Stimulated activated CD8-positive, alpha-beta memory T cell treated with anti-CD3 and anti-CD28 coated beads, Interleukin-4, amount 100 ng/mL, for 1 hour (primary cell): ENCODE measurements at places on chromosomes 6 and 20.

DNA sequence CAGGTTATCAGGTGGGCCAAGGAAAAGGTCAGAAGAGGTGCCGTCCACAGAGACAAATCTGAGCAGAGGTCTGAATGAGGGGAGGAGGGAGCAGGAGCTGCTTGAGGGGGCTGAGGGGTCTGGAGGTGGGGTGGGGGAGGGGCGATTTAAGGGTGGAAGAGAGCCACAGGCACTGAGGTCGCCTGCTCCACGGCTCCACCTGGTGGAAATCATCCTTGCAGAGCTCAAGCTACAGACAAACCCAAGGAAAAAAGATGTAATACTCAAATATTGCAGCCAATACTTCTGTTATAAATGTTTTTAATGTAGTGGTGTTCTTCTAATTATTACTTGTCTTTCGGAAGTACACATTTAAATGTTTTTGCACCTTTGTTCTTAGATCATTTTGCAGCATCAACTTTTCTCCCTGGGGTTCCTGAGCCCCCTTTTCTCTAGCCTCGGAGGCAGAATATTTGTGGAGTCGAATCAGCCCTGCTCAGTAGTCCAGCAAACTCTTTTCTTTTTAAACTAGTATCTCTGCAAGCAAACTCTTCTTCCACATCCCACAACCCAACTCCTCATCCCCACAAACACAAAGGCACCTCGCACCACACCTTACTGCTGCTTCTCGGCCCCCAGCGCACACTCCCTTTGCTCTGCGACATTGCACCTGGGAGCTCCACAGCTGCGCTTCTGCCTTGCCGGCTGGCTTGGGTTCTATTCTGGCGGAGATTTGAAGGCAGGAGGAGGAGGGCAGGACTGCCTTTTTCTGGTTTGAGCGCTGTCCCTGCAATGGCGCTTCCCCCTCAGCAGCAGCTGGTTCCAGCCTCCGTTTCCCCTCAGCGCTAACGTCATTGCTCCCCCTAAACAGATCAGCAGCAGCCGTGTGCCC is 51.0 kb upstream of the TFAP2A start:
- DNase-seq: no peak

DNA sequence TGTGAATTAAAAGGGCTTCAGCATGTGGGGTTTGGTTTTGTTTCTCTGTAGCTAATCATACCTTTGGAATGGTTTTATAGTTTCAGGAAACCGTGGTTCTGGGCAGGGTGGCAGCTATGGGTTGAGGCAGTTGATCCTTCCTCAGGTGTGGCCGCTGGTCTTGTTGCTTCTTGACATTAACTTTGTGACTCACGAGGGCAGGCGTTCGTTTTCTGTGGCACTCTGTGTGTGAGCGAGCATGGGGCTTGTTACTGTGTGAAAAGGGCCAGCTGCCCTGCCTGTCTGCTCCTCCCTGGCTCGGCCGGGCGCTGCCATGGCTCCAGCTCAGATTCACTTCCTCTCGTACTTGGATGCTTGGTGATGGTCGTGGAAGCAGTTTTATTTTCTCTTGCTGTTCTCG is 16.2 kb downstream of the DNAJC5 start:
- DNase-seq: no peak

DNA sequence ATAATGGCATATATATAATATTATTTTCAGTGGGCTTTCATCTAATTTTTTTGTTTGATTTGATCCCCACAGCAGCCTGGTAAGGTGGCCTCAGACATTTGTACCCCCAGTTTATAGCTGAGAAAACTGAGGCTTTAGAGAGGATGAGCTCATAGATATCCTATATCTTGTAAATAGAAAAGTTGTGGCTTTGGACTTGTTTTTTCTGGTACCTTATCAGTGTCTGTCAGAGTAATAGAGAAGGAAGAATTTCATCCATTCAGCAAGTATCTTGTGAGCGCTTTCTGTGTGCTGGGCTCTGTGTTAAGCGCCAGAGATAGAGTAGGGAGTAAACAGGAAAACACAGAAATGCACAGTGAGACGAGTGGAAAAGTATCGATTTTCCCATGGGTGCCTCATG is 27.9 kb downstream of the TAF11 start:
- DNase-seq: no peak

- no peak for DNase-seq
Measured at GRCh38 chr20:12722091-12722490, 286.7 kb upstream of the SPTLC3 start.

DNA sequence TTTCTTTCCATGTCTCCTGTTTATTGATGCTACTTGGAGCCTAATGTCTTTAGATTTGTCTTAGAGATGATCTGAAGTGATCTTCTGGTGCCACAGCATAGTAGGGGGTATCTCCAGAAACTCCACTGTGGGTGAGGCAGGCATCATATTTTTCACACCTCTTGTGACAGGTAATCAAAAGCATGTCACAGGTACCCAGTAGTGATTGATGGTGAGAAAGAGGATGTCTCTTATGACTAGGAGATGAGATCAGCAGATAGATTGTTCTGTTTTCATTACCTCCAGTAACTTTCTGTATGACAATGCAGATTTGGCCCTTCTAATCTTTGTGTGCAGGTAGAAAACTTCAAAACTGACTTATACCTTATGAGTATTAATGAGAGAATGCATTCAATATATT is 13.5 kb downstream of the NCOA7 start:
- DNase-seq: no peak

DNA sequence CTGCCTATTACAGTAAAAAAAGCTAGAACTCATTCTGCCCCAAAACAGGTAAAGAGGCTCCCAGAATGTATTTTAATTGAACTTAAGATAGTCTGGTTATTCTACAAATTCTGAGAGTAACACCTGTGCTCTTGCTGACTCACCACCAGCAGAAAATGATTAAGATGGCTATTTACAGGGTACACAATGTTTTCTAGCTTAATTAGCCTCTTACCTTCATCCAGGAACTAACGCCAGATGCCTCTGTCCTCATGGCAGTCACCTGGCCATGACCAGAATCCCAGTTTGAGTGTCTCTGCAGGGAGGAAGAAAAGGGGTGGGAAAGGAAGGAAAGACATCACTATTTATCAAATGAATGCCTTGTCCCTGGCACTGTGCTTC is 31.3 kb upstream of the PPP1R3G start:
- no peak for DNase-seq

DNA sequence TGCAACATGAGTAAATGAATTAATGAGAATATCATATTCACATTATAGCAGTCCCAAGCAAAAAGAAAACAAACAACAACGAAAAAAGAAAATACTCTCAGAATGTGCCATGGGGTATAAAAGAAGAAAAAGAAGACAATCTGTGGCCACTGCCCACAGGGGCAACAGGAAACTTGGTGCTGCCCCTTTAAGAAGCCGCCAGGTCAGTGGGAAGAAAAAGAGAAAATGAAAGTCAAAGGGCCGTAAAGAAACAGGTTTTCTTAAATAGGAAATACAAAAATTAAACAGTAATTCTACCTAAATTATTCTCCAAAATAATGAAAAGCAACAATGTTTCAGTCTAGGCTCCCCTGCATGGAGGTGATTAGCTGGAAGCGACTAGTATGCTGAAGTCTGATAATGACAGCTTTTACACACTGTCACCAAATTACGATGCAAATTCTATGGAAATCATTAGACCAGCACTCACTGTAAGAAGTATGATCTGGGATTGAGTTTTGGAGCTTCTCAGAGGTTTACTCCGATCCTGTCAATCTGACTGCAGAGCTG is 23.6 kb downstream of the GMDS start:
- no peak for DNase-seq
